ENCODE measurements at places on chromosomes 12 and 14.

- DNase-seq: no peak
Observed at GRCh38 chr14:76228138-76228537, 76.4 kb downstream of the GPATCH2L start.

DNA sequence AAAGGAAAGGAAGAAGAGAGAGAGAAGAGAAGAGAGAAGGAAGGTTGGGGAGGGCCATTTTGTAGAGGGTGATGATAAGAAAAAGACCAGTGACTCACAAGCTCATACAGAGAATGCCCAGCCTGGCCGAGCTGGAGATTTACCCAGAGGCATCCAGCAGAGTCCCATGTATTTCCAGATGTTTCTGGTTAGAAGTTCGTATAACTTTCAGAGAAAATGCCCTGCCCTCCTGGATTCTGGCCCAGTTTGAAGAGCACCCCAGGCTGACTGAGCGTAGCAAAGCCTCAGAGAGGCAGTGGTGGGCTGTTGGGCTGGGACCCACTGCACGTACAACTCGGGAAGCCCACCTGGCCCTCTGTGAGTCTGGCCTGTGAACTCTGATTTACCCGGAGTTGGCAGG lies 221.8 kb downstream of the SLC41A2 start:
- DNase-seq: no peak

- DNase-seq: no peak
Observed at GRCh38 chr12:3105690-3106479, 28.7 kb downstream of the TSPAN9 start.

DNA sequence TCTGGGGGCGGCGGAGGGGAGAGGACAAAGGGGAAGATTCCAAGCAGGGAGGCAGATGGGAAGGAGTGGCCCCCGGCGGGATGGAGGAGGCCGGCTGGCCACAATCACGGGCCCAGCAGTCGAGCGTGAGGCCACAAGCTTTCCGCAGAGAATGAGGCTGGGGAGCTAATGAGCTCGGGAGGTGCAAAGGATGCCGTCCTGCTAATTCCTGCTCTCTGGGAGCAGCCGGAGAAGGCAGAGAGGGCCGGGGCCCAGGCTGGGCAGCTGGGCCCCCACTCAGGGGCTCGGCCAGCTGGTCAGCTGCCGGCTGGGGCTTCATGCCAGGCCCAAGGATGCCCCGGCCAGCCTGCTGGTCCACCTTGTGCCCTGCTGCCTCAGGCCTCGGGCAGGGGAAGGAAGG lies 98.1 kb upstream of the LHX5 start:
- DNase-seq: no peak
